Stimulated activated CD4-positive, alpha-beta T cell treated with anti-CD3 and anti-CD28 coated beads, TNF-alpha, amount 100 ng/mL, for 24 hours (primary cell): ENCODE measurements at places on chromosomes 3 and 15.

DNA sequence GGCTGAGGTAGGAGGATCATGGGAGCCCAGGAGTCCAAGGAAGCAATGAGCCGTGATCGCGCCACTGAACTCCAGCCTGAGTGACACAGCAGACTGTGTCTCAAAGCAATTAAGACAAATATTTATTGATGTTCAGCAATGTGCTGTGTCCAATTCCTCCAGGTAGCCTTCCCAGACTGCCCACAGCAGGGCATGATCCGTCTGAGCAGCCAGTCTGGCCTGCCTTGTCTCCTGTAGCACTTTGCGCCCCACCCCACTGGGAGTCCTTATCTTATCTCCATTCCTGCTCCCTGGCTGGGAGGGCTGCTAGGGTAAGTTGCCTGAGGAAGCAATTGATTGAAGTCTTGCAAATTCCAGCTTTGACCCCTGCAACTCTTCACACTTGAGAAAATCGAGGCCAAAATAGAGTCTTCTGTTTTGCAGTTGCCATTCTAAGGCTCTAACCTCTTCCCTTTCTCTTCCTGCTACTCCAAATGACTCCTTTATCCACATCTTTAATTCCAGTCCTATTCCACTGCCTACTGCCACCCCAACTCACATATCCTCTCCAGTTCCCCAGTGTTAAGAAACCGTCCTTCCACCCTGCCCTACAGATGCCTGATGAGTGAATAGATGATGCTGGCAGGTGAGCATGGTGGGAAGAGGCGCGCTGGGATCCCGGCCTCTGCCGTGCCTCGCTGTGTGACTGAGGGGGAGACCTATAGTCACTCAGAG, 26.9 kb upstream of the LCTL start:
- no peak for DNase-seq

DNA sequence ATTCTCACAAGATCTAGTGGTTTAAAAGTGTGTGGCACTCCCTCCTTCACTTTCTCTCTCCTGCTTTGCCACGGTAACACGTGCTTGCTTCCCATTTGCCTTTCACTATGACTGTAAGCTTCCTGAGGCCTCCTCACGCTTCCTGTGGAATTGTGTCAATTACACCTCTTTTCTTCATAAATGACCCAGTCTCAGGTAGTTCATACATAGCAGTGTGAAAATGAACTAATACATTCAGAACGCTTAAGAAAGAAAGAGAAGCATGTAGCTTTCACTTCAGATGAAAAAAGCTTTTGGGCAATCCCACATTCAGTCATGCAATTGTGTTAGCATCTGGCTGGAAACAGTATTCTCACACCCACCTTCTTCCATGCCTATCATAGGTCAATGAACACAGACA, 24.4 kb downstream of the P3H2 start:
- DNase-seq = no peak

DNA sequence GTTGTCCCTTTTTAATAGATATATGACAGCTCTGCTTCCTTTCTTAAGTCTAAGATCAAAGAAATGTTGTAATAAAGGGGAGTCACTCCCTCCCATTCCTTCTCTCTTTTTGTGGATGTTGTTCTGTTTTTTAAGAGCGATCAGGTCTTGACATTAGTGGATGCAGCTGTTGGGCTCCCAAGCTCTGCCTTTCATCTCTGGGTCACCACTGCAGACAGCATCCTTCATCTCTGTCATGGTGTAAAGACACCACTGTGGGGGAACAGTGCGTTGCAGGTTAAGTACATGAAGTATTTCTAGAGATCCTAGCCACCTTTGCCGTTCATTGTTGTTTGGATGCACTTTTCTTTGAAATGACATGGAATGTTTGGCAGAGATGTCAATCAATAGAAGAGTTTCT, 17.7 kb downstream of the FNDC3B start:
- DNase-seq = no peak

- no peak for DNase-seq
Observed at GRCh38 chr3:11671648-11672100, 28.0 kb upstream of the VGLL4 start.

GRCh38 chr3:155502630-155503029, 209.1 kb upstream of the STRIT1 start:
- no peak for DNase-seq

DNA sequence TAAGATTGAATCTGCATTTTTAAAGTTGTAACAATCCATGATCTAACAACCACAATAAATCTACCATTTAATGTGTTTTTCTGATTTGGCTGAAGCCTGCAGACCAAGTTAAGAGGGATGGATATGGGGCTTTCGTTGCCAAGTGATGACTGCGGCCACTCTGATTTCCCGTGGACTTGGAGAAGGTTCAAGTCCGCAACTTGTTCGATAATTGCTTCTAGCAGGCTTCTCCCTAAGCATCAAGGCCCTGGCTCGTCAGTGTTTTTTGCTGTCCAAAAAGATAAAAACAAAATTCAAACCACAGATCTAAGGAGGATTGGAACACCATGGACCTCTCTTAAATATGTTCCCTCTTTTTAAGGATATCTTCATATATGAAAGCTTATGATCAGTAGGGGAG, 256.6 kb downstream of the CNTN3 start:
- DNase-seq = no peak

- no peak for DNase-seq
Observed at GRCh38 chr15:69435985-69436384, 16.6 kb upstream of the RPLP1 start.

DNA sequence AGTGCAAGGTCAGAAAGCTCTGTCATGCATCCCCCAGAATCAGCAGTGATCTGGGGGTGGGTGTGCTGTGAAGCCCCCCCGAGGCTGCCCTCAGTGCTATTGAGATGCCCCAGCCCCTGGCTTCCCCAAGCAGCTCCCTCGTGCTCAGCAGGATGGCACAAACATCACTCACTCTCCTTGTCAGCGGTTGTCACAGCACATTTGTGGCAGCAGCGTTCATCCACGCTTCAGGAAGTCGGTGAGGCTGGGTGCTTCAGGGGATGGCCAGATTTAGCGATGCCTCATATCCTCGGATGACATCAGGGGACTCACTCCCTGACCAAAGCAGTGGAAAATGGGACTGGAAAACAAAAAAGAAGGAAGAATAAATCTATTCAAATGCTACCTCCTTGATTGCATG, 54.4 kb upstream of the SLC6A11 start:
- DNase-seq = no peak

DNA sequence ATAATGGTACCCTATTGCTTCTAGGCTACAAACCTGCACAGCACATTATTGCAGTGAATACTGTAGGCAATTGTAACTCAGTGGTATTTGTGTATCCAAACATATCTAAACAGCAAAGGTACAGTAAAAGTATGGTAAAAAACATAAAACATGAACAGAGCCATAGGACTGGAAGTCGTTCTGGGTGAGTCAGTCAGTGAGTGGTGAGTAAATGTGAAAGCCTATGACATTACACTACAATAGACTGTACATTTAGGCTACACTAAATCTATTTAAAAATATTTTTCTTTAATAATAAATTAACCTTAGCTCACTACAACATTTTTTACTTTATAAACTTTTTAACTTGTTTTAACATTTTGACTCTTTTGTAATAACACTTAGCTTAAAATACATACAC, 21.3 kb downstream of the RAB6B start:
- DNase-seq = no peak

DNA sequence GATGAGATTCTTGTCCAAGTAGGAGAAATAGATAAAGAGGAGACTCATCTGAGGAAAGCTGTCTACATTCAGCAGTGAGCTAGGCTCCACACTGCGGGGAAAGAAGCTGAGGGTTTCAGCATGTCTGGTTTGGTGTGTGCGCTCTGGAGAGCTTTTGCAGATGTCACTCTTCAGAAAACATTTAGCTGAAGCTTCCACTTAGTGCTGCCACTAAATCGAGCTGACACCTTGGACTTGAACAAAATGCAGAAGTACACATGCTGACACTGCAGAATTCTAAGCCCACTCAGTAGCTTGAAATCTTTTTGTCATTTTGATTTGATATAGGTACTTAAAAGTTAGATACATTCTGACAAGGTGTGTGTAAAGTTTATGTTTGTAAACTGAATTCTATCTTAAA, 32.3 kb upstream of the CRTC3 start:
- DNase-seq = no peak

DNA sequence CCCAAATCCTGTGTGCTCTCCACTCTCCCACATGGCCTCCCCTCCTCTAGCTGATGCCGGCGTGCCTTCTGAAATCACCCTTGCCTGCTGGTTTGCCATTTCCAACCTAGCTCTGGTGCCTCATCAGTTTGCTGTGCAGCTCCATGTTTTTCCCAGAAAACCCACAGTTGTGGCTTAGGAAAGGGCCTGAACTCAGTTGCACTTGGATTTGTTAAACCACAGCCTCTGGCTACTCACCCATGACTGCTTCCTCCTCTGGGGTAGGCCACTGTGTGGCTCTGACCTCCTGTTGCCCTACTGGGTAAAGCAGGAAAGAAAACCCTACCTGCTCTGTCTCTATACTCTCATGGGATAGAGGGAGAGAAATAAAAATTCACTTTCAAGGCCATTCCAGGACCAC, 97.3 kb downstream of the DAPK2 start:
- DNase-seq = no peak

DNA sequence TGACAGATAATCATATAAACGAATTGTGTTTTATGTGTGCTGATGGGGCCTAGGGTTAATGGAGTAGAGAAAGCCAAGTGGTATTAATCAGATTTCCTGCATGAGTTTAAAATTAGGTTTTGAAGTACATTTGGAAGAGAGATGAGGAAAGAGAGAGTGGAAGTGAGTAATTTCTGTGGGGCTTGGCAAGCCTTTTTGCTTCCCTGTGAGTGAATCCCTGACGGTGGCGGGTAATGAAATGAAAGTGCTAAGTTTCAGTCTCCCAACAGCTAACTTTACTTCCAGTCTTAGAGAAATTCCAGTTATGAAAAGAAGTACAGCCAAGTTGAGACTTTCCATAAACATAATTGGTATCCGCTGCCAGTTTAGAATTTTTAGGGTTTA, 139.4 kb downstream of the BBX start:
- no peak for DNase-seq

DNA sequence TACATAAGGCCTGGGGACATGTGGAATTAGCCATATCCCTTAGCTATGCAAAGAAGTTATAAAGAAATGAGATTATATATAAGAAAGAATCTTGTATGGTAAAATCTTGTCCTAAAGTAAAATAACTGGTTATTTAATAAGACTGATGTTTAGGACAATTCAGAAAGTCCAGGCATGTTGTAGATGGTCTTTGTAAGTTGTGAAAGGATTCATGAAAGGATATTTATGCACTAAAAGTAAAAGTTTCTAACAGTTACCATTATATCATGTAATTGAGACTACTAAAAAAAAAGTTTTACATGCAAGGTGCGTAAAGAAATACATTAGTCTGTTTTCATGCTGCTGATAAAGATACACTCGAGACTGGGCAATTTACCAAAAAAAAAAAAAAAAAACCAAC, 146.3 kb downstream of the FMN1 start:
- no peak for DNase-seq

GRCh38 chr3:40169983-40170382, 139.5 kb upstream of the EIF1B start:
- no peak for DNase-seq

DNA sequence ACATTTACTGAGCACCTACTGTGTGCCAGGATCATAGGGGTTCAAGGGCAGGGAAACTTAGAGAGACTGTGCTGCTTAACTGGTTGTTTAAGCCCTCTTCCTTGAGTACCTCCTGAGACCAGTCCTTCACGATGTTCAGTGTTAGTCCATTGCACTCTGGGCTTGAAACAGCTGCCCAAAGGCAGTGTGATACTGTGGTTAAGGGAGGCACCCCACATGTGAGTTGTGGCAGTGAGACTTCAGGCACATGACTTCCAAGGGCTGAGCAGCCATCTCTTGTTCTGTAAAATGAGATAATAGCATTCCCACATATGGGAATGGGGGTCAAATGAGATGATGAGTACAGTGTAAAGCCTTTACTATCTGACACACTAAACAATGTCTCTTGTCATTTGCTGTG, 75.1 kb downstream of the LINGO1 start:
- DNase-seq = no peak

DNA sequence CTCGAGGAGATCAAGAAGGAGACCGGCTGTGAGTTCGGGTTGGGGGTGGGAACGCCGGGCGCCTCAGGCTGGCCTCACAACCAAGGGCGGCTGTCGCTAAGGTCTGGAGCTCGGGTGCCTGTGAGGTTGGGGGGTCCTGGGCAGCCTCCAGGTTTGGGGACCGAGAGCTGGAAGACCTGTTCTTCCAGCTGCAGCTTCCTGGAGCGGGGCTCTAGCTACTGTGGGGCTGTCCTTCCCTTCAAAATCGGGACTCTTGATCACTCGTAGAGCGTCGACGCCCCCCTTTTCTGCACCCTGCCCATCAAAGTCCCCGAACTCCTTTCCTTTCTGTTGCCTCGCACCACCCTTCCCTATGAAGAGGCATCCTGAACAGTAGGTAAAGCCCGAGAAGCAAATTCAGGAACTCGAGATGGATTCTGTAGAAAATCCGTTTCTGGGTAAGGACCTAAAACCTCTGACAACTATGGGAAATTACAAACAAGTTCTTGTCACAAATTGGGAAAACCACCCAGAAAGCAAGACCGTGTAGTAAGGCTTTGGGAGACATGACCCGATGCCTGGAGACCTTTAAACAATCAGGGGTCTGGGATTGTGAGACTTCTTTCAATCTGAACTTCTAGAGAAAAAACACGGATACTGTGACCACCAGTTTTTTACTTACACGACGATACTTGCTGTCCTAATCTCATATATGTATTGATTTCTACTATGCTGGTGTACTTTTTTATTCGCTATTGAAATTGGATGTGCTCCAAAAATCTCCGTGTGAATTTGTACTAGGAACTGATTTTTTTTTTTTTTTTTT, 556 bp downstream of the CHP1 start:
- DNase-seq = no peak

DNA sequence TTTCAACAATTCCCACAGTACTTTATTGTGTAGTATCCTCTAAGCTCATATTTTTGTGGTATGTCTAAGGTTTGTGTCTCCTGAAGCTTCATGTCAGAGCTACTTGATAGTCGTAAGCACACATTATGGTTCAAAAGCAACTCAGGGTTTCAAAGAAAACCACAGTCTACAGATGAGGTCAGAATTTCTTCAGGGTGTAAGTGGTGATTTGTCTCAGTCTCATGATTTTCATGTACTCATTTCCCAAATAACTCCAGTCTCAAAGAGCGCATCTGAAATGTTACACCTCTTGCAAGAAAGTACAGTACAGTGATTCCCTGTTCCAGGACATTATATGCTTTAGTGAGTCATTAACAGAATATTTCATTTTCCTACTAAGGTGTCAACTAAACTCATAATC, 47.5 kb upstream of the SSR3 start:
- no peak for DNase-seq

GRCh38 chr3:192339214-192339613, 388.1 kb downstream of the FGF12 start:
- DNase-seq = no peak

GRCh38 chr3:80263260-80263659, 495.5 kb upstream of the ROBO1 start:
- DNase-seq = no peak

DNA sequence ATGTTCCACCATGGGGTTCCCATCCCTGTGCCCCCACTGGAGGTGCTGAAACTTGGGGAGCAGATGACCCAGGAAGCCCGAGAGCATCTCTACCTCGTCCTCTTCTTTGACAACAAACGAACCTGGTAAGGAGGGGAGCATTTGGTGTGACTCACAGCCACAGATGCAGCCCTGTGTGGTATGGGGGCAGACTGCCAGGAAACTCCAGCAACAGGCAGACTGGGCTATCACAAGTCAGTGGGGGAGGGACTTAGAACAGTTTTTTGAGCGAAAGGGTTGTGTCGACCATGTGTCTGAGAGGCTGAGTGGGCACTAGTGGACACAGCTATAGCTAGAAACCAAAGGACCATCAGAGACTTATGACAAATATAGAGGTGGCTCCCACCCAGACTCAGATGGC, 3.4 kb upstream of the OGG1 start:
- no peak for DNase-seq
